Stimulated activated effector memory CD8-positive, alpha-beta T cell treated with anti-CD3 and anti-CD28 coated beads, Interleukin-12 subunit alpha, Interleukin-12 subunit beta, amount 100 ng/mL, for 72 hours (primary cell): ENCODE measurements at places on chromosomes 5 and 9.

GRCh38 chr5:173410459-173411233, 82.4 kb upstream of the STC2 start:
- DNase-seq = no peak

GRCh38 chr5:64437496-64437895, 68.3 kb upstream of the RGS7BP start:
- DNase-seq = no peak

GRCh38 chr5:167511-167910, 23.8 kb upstream of the LRRC14B start:
- no peak for DNase-seq

- DNase-seq = no peak
Measured at GRCh38 chr5:14676320-14676719, 11.8 kb downstream of the OTULIN start.

- no peak for DNase-seq
Measured at GRCh38 chr5:138515556-138516245, 27.3 kb downstream of the ETF1 start.

DNA sequence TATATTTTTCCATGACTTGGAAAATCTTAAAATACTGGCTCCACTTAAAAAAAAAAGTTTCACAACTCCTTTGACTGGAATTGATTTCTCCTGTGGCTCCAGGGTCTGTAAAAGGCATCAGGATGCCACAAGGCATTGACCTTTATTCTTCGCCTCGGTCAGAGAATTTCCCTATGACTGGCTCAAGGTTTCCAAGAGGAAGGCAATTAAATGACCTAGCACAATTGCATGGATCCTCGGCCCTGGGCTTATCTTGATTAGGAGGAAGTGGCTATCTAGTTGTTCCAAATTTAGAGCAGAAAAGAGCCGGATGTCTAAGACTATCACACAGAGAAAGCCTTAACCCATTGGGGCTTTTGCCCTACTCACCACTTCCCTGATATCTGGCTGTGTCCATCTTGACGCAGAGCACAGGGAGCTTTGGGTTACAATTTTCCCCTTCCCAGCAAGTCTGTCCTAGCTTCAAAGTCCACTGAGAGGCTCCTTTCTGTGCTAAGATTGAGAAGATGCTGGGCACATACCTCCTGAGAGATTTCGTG, 56.9 kb upstream of the COL15A1 start:
- no peak for DNase-seq

- DNase-seq = no peak
Measured at GRCh38 chr5:80967500-80968181, 7.5 kb downstream of the RASGRF2 start.

DNA sequence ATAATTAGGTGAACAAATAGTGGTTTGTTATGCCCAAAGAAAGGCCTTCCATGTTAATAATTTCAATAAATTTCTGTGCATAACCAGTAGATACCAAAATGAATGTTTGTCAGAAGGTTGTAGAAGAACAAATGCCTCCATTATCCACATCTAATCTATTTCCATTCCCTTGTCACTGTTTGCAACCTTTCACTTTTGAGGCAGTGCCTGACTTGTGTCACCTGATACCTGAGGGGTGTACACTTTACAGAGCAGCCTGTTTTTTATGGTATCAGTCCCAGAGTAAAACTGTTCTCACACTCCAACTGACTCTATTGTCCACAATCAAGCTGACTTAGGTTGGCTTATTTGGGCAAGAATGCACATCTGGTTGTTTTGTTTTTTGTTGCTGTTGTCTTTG, 40.1 kb downstream of the FREM1 start:
- DNase-seq = no peak

GRCh38 chr5:93967923-93968322, 226.5 kb upstream of the POU5F2 start:
- DNase-seq = no peak

GRCh38 chr9:14989811-14990210, 79.6 kb upstream of the FREM1 start:
- no peak for DNase-seq

GRCh38 chr5:174777583-174777982, 53.2 kb downstream of the MSX2 start:
- no peak for DNase-seq

- DNase-seq = no peak
Measured at GRCh38 chr5:125210242-125210947, 464.0 kb upstream of the ZNF608 start.

GRCh38 chr9:95143591-95144561, 173.6 kb downstream of the FANCC start:
- no peak for DNase-seq

- DNase-seq = no peak
Measured at GRCh38 chr5:32984851-32985610, 273.9 kb downstream of the NPR3 start.

DNA sequence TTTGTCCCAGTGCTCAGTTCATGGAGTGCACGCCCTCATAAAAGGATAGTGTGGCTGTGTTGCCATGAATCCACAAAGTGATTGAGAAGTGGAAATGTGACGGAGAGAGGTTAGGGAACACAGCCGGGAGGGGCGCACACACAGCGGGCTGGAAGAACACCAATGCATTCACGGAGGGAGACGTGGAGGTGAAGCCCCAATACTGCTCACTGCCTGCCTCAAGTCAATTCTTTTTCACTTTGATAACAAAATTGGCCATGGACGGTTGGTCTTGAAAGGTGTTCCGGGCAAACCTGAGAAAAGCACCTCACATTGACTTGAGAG, 424.1 kb downstream of the MED10 start:
- DNase-seq = no peak

- no peak for DNase-seq
Measured at GRCh38 chr5:31916327-31916726, 257.8 kb downstream of the GOLPH3 start.

- no peak for DNase-seq
Measured at GRCh38 chr5:172002310-172002709, 4.1 kb downstream of the FBXW11 start.

GRCh38 chr9:93193388-93194220, 9.7 kb downstream of the WNK2 start:
- DNase-seq = no peak

DNA sequence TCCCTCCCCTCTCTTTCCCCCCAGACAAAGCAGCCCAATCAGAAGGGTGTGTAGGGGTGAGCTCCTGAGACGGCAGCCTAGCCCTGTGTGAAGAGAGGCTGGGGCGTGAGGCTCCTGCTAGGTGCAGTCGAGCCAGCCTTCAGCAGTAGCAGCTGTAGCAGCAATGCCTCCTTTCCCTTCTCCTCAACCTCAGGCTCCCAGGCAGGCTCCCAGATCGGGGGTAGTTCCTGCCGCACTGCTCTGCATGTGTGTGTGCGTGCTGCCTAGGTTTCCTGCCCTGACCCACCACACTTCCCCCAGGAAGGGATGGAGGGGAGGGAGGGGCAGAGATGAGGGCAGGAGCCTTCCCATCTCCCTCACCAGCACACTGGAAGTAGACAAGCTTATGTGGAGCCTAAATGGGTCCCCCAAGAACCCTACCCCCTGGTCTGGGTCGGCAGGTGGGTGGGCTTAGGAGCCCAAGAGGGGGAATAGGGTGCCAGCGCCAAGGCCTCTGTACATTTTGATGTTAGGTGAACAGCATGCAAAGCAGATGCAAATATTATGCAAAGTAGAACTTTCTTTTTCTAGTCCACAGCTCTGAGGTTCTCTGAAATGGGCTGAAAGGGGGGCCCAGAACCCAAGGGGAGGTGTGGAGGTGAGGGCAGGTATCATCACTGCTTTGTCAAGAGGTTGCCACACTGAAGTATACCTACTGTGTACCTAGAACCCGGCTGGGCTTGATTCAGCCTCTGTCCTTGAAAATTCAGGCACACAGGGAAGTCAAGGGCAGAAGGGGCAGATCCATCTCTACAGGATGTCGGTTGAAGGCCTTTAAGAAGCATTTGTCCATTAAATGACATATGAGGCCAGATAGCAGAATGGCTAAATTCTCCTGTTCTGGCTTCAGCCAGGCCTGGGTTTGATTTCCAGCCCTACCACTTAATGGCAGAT, 57.8 kb downstream of the CXXC5 start:
- DNase-seq = no peak
